NCI-H1436 treated with DMSO at 0.1 percent for 48 hours (cell line): ENCODE measurements at places on chromosomes 2 and 18.

- DNase-seq = no peak
Observed at GRCh38 chr2:67581751-67582150, 184.6 kb downstream of the ETAA1 start.

GRCh38 chr2:102514061-102514785, 41.2 kb downstream of the SLC9A4 start:
- DNase-seq = no peak

- no peak for DNase-seq
Observed at GRCh38 chr2:238039151-238039550, 21.6 kb upstream of the SCLY start.

DNA sequence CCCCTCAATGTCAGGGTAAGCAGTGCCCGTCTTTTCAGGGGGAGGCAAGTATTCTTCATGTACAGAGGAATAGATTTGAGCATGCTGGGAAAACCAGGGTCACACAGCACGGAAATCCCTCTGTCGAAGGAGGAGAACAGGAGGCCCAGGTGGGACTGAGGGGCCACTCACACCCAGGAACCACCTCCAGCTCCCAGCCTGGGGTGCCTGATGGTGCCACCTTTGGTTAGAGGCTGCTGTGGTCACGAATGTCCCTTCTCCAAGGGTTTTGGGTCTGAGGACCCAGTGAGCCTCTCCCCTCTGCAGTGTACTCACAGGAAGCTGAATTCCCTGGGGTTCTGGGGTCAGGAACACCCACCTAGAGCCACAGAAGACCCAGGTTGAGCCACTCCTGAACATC, 197.3 kb downstream of the ANKRD30B start:
- no peak for DNase-seq

- no peak for DNase-seq
Observed at GRCh38 chr2:43051338-43051737, 175.1 kb downstream of the ZFP36L2 start.

DNA sequence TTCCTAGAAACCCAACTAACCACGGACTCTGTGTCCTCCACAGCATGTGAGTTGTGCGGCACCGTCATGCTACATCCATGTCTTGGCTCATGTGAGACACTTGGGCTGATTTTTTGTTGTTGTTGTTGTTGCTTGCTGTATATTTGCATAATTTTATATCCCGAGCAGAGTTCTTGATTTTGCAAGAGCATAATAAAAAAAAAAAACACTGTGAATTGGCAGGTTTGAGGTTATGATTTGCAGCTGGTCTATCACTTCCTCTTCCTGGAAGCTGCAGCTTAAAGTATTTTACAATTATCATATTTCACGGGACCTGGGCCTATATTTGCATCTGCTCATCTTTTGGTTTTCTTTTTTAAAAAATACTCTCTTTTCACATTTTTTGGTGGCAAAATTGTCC, 142.3 kb upstream of the NRP2 start:
- no peak for DNase-seq

GRCh38 chr2:238914648-238915015, 66.7 kb downstream of the TWIST2 start:
- no peak for DNase-seq

GRCh38 chr2:18584608-18584954, 4.8 kb downstream of the NT5C1B start:
- DNase-seq = no peak

- no peak for DNase-seq
Observed at GRCh38 chr18:10089881-10090280, 176.1 kb downstream of the VAPA start.

GRCh38 chr2:190911813-190912212, 31.2 kb downstream of the GLS start:
- DNase-seq = no peak

- DNase-seq = no peak
Observed at GRCh38 chr2:30425326-30425725, 21.7 kb upstream of the LCLAT1 start.

- no peak for DNase-seq
Observed at GRCh38 chr2:101524806-101525430, 50.0 kb upstream of the RFX8 start.
